ENCODE measurements at places on chromosomes 3 and 15.

DNA sequence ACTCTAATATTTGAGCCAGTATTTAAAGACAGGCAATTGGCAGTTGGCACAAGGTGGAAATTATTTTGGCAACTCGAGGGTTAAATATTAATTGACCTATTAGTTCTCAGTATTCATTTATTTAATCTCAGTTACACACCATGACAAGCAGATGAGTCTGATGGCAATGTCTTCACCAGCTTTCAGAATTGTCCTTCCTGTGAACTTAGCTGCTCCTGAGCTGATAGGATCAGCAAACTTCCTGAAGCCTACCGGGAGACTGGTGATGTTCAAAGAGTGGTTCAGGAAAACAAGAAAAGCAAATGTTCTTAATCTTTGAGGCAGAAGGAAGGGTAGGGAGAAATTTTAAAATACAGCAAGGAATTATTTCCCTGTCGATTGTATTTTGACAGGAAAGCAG lies 522.2 kb downstream of the SOX2 start:
- no peak for DNase-seq

GRCh38 chr3:16227566-16227965 lies 37.2 kb downstream of the DPH3 start:
- DNase-seq: no peak

DNA sequence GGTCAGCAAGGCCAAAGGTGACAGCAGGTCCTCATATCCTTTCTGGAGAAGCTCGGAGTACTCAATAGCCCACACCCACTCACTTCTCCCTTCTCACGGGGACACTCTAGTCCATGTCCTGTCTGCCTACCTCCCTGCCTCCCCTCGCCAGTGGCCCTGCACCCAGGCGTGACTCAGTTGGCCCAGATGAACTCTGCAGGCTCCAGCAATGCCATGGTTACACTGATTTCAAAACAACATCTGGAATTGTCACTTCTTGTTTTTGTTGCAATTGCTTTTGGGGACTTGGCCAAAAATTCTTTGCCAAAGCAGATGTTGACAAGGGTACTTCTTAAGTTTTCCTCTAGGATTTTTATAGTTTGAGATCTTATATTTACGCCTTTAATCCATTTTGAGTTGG lies 13.0 kb downstream of the IL16 start:
- no peak for DNase-seq

- no peak for DNase-seq
These were observed 122.0 kb upstream of the PROK2 start for GRCh38 chr3:71906976-71907375.

- no peak for DNase-seq
These were observed 744.0 kb upstream of the SGO1 start for GRCh38 chr3:20930034-20930433.

DNA sequence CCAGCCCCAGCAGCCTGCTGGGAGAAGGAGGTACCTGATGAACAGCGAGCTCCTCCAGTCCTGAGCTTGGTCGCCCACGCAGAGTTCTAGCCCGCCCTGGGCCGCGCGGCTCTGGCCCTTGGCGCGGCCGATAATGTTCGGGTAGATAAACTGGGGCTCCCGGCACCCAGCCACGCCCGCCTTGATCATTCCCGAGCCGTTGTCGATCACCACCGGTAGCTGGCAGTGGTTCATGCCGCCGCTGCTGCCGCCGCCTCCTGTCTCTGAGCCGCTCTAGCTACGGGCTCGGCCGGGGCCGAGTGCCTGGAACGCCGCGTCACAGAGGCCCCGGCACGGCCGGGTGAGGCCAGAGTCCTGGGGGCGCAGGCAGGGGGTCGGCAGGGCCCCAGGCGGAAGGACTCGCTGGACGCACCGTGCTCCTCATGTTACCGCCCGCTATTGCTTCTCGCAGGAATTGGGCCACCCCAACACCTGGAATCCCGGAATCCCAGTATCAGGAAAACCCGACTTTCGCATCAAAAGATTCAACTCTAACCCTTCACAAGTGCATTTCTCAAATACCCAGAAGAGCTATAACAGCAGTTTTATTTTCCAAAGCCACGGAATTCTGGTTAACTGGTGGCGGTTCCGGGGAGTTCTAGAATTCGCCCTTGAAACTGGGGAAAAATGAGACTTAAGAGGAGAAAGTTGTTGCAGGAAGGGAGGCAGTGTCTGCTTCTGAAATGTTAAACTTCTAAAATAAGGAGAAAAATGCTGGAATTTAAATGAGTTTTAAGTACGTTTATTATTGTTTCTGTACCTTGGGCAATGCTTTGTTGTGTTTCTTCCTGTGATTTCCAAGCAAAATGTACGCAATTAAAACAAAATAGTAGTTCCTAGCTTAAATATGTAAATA lies at the start of gene ACTRT3:
Gene ACTRT3 (minus strand): TSS at position 275 of the 895 bp plus-strand sequence. CDS start 41 bp downstream, at position 234.
- peak; percentile 89 for DNase-seq

DNA sequence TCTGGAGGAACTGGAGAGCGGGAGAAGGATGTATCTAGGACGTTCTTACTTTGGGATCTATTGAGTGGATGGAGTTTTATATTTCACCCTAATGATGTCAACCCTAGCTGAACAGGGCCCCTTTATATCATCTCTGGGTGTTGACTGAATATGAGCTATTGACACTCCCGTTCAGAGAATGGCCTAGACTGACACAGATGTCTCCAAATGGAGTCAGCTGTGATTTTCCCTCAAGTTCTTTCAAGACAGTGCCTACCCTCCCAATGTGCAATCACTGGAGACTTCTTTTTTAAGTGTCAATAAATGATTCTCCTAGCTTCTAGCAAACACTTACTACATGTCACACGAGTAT lies 63.8 kb downstream of the FRMD4B start:
- no peak for DNase-seq

DNA sequence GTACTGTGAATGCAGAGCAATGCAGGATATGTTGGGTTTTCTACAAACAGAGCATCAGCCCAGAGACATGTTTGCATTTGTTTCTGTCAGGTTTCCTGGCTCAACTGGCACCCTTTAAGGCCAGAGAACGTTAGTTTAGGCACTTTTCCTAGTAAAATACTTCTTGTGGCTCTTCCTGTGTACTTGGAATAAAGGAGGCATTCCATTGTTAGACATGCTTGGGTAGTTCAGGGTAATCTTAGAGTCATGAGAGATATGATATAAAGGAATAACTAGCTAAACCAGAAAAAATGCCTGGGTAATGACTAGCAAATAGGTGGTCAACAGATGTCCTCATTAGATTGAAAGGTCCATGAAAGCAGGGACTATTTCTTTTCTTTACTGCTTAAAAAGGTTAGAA lies 60.4 kb upstream of the RBM5 start:
- DNase-seq: no peak

GRCh38 chr3:13024765-13025065 lies 48.5 kb downstream of the IQSEC1 start:
- DNase-seq: no peak

- no peak for DNase-seq
These were observed 12.2 kb downstream of the TOPBP1 start for GRCh38 chr3:133649486-133650068.

- DNase-seq: no peak
These were observed 13.3 kb downstream of the SEMA3G start for GRCh38 chr3:52431459-52432223.

- no peak for DNase-seq
These were observed 246.8 kb downstream of the NLGN1 start for GRCh38 chr3:173644086-173645082.

DNA sequence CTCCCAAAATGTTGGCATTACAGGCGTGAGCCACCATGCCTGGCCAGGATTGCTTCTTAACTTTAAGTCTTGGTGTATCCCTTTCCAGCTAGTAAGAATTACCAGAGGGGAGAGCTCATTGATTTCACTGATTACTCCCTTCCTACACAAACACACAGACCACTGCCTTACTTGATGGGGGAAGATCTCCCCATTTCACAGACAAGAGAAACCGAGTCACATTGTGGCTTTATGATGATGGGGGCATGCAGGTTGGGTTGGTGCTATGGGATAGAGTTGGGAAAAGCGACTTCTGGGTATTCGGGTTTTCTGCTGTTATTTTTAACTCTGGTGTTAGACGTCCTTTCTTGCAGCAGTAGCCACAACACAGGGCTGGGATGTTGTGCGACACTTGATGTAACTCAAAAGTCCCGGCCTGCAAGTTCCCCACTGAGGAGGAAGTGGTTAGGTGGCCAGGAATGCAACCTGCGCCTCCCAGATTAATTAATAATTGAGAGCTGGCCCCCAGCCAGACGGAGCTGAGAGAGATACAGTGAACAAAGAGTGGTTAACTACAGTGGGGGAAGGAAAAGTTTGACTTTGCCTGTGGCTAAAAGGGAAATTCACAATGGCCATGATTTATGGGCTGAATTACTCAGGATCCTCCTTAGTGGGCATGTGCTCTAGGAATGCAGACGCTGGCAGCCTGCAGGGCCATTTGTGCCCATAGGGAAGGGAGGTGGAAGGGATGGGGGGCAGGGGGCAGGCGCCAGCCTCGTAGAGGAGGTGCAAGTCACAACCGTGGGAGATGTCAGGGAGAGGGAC lies 63.6 kb downstream of the SMAD6 start:
- no peak for DNase-seq

DNA sequence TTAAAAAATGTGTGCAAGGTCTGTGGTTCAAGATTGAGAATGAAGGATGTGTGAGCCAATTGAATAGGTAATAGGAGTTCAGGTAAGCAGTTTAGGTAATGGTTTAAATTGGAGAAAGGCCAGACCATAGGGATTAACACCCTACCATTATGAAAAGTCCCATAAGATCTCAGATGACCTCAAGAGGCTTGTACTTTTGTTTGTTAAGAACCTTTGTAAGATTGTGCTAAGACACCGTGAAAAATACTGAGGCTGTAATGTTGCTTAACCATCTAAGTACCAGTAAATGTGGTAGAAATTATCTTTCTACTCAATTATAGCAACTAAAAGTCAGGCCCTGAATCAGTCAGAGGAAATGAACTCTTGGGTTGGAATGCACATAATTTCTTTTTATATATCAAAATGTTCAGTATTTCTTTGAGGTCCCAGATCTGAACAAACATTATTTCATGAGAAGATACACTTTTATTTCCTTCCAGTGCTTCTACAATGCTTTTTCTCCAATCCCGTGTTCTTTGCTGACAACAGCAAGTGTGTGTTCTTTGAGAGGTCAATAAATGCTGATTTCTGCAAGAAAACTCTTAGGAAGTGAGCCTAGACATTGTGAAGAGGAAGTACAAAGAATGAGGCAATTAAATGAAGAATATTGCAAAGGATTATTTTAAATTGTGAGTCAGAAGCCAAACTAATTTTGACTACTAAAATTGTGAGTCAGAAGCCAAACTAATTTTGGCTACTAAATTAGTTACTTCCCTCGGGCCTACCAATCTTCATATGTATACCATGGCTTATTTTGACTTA lies 66.4 kb downstream of the TCF12 start:
- no peak for DNase-seq

GRCh38 chr15:33490703-33491102 lies 179.9 kb downstream of the RYR3 start:
- DNase-seq: no peak

GRCh38 chr3:67447393-67447792 lies 207.0 kb downstream of the SUCLG2 start:
- DNase-seq: no peak

DNA sequence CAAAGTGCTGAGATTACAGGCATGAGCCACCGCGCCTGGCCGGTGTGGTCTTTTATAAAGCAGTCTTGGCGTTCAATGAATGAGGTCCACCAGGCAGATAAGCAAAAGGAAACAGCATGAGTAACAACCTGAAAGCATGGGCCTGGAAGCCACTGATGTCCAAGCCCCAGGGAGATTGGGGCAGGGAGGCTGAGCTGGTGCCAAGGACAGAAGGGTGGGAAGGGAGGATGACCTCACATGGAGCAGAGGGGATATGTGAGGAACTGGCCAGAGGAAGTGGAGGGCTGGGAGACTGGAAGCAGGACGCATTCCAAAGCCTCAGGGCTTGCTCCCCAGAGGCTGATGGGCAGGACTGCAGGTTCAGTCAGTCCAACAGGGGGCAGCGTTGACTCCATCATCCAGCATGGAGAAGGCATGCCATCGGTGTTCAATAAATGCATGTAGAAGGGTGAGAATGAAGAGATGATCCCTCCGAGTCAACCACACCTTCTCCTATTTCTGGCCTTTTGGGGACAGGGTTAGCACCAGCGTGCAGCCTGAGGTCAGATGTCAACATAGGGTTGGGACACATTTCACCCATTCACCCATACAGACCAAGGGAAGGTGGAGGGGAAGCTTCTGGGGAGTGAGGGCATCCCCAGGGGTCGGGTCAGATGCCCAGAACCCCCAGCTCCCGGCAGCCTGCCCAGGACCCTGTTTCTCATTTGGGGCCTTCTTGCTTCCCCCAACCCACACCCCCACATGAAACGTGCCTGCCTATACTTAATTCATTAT lies 14.8 kb downstream of the MYL3 start:
- DNase-seq: peak; percentile 44

- DNase-seq: no peak
These were observed 82.1 kb downstream of the IL5RA start for GRCh38 chr3:3027976-3028567.

DNA sequence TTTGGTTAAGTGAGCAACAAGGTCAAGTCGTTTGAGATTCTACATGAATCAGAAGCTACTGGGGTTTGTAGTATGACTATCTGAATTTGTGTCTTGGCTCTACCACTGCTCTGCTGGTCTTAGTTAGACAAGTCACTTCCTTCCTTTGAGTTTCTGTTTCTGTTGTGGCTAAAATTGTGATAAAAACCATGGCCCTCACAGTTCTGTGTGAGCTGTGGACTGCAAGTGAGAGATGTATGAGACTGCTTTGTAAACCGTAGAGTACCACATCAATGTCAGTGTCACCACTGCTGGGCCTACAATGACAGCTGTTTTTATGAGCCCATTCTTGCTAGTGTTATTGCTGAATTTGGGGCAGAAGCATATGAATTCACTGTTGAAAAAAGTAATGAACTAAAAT lies 32.7 kb downstream of the RARB start:
- DNase-seq: no peak

- DNase-seq: no peak
These were observed 210.4 kb upstream of the NDN start for GRCh38 chr15:23897531-23897930.

DNA sequence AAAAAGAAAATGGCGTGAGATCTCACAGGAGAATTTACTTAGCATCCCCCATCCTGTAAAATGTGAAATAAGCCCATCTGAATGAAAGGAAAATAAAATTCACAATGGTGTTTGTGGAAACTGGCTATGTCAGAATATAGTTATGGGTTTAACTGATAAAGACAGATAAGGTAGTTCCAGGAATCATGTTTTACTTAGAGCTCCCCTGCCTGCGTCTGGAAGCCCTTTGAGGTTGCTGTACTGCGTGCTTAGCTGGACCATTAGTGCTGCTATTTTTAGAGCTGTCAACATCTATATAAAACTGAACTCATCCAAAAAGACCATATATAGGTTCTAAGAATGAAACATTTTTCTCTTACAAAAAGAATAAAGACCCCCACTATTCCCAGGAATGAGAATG lies 130.8 kb downstream of the LSAMP start:
- peak; percentile 3 for DNase-seq

DNA sequence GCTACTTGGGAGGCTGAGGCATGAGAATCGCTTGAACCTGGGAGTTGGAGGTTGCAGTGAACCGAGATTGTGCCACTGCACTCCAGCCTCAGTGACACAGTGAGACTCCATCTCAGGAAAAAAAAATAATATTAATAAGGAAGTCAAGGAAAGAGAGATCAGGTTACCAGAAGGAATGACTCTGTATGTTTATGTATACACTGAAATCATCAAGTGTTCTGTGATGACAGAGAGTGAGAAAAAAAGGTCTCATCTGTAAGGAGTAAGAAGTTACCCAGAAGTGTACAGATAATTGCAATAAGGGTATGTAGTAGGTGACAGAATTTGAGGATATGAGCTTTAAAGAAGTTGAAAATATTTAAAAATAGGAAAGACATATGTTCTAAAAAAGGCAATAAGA lies 4.3 kb upstream of the CCDC50 start:
- no peak for DNase-seq
